WTC11 (cell line): ENCODE measurements at places on chromosomes 11 and 22.

DNA sequence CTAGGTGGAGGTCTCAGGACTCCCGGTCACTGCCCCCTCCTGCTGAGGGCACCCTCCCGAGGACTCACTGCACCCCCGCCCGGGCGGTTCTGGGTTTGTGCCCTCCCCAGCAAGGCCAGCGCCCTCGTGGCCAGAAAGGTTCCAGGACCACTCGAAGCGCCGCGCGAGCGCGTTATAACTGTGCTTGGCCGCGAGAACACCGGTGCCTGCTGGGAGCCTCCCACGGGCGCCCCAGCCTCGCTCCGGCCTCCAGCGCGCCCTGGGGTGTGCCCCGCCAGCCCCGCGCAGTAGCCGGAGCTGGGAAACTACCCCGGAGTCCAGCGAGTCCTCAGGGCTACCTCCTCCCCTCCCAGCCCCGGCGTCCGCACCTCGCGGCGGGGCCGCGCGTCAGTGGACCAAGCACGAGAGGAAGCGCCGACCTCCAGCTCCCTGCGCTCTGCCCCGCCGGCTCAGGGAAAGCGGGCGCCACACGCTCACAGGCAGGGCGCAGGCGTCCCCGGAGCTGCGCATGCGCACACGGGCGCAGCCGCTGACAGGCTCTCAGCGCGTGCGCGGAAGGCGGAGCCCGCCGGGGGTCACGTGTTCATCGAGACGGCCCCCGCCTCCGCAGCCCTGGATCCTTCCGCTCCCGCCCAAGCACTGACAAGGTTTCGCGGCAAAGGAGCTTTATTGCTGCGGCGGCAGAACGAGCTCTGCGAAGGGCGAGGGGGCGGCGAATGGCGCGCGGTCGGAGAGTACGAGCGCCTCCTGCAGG, at the start of gene SCO2:
Gene SCO2, minus strand, starts transcription at position 495 of the 754 bp plus-strand sequence. CDS start 1,187 bp downstream, outside the sequence.
- DNase-seq, result peak; percentile 96

- no peak for DNase-seq
Observed at GRCh38 chr11:64130618-64131017, 35.3 kb downstream of the MACROD1 start.

GRCh38 chr11:111414267-111414931, 35.3 kb upstream of the POU2AF1 start:
- no peak for DNase-seq

DNA sequence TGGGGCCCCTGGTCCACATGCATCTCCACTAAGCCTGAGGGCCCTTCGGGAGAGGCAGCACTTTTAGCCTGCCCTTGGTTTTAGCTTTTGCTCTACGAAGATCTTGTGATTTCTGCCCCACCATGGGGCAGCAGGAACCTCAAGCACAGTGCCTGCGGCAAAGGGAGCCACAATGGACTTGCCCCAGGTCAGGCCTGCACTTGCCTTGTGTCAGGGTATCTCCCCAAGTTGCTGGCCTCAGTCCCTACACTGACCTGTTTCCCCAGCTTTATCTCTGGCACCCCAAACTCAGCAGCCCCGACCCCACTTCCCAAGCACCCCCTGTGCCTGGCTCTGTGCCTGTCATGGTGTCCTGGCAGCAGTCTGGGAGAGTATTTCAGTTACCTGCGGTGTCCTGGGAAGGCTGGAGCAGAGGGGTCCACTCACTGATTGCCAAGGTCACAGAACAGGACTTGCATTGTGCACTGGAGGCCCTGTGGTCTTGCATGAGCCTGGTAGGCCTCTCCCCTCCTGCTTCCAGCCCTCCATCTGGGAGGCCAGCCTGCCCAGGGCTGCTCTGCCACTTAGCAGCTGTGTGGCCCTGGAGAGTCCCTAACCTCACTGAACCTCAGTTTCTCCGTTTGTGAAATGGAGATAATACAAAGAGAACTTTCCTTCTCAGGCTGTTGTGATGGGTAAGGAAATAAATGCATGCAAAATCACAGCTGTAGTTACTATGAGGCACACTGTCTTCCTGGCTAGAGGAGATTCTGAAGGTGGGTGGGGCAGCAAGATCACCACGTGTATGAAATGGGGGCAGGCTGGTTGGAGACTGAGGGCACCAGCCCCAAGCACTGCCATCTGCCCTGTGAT, 3.6 kb upstream of the AIFM3 start:
- DNase-seq, result no peak

DNA sequence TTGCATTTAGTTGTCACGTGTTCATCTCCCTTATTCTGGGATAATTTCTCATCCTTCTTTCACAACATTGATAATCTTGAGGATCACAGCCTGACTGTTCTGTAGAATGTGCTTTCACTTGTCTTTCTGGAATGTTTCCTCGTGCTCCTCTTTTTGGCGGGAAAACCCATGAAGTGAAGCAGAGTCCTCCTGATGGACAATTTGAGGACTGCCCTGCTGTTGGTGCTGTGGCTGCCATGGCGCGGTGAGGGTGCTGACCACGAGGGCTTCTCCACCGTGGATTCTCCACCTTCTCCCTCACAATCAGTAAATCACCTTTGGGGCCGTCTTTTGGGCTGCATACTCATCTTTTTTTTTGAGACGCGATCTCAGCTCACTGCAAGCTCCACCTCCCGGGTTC, 946.9 kb downstream of the BRD1 start:
- no peak for DNase-seq

DNA sequence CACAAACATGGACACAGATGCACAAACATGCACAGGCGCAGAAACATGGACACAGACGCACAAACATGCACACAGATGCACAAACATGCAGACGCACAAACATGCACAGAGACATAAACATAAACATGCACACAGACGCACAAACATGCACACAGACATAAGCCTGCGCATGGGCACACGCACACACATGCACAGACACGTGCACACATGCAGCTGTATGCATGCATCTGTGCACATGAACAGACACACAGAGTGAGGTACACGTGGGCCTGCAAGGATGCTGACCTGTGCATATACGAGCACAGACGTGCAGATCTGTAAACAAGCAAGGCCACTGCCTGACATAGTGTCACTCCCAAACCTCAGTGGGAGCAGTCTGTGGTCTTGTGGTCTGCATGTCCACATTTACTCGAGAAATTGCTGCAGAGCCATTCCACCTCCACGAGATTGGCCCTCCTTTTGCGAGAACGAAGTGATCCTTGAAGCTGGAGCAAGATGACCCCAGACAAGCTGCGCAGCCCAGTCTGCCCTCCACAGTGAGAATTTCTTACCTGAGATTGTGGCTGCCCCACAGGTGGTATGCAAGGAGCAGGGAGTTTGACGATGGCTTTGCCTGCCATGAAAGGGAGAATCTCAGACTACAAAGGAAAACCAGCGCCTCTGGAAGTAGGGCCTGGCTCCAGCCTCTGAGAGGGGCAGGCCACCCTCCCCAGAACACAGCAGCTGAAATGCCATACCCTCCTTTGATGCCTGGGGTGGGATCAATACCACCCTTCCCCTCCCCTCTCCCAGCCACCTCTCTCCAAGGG, 299.9 kb downstream of the BRD1 start:
- DNase-seq, result no peak

DNA sequence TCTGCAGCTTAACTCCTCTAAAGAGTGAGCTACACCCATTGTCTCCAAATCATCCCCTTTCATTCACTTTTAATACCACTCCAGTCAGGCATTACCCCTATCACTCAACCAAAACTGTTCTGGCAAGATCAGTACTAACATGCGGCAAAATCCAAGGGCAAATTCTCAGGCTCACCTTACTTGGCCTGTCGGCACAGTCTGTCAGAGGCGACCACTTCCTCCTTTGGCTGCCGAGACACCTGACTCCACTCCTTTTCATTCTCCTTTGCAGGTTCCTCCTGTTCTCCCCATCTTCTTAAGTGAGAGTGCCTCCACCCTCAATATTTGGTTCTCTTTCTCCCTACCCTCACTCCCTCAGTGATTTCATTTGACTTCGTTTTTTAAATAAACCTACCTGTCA, 4.2 kb downstream of the C11orf91 start:
- no peak for DNase-seq

DNA sequence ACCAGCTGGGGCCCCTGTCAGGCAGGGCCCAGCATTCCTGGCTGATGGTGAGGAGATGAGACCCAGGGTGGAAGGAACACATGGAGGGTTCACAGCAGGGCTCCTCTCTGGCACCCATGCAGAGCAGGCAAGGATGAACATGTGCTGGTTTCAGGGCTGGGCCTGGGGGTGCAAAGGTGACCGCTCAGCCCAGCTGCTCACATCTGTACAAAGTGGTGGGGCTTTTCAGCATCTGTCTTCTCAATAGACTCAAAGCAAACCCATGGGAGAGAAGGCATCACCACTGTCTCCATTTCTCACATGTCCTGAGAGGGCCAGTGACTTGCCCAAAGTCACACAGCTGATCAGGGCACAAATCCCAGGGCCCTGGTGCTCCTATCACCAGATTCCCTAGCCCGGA, 27.3 kb upstream of the TCF20 start:
- no peak for DNase-seq

DNA sequence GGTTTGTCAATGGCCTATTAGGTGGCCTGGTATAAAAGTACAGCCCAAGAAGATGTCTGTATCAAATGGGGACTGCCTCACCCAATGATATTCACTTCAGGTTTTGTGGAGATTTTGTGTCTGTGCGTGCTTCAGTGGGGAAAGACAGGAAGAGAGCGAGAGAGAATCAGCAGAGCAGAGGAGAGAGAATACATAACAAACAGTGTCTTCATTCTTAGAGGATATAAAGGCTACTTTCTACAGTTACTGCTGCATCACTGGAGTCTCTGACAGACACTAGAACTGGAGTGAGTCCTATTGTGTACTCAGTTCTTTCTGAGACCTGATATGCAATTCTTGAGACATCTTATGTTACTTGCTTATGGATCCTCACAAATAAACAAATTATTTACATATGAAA, 115.0 kb downstream of the CASP12 start:
- DNase-seq, result no peak

GRCh38 chr22:41485033-41485432, 16.1 kb downstream of the ACO2 start:
- DNase-seq, result no peak

DNA sequence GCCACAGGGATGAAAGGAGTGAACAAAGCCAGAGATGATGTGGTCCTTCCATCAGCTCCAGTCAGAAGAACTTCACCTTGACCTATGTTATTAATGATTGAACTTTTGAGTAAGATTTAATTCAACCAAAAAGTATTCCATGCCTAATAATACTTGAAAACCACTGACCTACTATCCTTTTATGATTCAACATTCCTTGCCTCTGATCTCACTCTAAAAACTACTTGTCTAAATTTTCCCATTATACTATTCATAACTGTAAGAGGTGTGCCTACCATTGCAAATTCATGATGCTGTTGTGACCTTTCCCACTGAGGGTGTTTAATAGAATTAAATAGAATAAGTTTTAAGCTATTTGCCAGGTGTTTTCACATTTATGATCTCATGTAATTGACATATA, 164.7 kb upstream of the GUCY1A2 start:
- DNase-seq, result no peak

DNA sequence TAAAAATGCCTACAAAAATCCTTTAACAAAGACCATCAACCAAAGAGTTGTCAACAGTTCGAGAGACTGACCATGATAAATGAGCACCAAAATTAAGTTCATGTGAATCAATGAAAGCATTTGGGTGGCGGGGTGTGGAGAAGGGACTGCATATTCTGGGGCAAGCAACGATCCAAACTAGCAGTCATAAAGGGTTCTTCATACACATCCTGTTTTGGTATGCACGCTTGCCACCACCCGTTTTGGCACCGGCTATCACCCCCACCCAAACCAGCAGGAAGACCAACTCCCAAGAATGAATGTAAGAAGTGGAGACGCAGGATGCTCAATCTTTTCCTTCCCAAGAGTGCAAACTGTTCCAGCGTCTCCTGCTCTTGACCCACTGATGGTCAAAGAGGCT, 80.8 kb downstream of the SGSM3 start:
- no peak for DNase-seq

DNA sequence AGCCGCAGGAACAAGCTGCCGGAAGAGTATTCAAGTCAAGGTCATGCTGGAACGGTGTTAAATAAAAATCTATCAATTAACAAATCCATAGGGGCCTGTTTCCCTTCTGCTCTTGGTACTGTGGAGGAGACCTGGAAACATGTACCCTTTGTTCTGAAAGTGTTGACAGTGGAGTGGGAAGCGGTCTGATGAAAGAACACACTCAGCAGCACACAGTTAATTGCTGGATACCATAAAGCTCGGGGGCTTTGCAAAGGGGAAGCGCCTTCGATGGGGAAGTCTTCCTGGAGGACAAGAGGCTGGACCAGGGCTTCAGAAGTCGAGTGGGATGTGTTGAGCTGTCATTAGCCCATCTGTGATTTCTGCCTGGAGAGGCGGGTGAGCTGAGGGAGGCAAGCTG, 112.5 kb upstream of the CLPB start:
- no peak for DNase-seq

DNA sequence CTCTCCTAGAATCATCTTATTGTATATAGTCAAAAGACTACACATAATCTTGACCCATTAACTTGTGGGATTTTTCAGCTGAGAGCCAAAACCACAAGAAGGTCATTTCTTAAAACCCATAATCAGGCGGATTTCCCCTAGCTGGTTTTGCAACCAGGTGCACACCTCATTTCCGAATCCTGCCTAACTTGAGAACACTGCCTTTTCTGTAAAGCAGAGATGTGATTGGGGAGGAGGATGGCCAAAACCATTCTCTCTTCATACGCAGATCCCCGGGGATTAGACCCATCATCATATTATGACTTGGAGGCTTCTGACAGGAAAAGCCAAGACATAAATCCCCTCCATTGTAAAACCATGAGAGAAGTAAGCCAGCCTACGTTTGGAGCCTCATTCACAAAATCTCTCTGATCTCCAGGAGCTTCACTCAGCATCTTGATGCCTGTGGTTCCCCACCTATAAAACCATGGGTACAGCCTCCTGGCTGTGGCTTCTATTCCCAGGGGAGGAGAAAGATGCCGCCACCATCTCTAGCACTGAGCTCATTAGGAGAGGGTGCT, 191.3 kb downstream of the KIF18A start:
- DNase-seq, result no peak
